LHCN-M2 (cell line): ENCODE measurements at places on chromosomes 1 and 21.
A peak's percentile ranks its signal among the peaks of the same experiment; 100 is the strongest.

- no peak for DNase-seq
Observed at GRCh38 chr1:205350691-205351141, 6.0 kb downstream of the KLHDC8A start.

GRCh38 chr1:11906870-11907269 lies 19.4 kb downstream of the KIAA2013 start:
- no peak for DNase-seq

DNA sequence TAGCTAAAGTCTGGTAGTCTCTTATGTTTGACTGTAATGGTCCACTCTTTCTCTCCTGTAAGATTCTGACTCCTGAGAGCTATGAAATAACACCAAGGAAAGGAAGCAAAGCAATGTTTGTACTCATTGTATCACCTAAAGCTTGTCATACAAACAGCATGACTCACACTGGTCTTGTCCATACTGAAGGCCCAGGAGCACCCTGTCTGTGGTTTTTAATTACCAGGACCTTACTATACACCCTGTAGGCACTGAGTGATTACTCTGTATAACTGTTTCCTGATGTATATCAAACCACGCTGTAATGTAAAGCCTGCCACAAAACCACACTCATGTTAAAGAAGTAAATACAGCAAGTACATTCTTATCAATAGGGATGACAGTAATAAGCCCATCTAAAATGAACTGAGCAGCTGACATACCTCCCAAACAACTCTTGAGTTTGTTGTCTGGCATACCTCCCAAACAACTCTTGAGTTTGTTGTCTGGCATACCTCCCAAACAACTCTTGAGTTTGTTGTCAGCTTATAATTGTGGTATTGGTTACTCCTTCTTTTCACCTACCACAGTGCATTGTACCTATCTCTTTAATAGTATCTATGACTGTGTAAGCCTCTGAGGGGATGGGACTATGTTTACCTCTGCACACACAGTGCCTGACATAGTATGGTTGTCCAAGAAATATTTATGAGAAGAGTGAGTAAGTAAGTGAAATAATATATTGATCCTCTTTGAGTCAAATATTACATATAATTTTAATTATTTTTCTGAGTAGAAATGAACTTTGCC lies 11.6 kb upstream of the TNFSF18 start:
- peak; percentile 69 for DNase-seq

DNA sequence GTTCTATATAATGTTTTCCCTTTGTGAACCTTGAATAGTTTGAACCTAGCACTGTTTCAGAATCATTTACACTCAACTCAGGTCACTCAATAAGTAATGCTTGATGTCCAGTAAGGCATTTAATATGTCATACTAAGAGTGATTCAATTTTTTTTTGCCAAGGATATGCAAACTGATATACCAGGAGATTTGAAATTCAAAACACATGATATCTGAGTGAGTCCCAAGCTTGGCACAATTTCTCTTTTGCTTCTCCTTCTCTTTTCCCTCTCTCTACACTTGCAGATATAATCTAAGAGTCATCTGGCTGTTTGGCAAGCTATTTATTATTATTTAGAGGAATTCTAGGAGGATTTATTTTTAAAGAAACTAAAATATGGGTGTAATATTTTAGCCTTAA lies 61.6 kb upstream of the SPAG17 start:
- DNase-seq: no peak

DNA sequence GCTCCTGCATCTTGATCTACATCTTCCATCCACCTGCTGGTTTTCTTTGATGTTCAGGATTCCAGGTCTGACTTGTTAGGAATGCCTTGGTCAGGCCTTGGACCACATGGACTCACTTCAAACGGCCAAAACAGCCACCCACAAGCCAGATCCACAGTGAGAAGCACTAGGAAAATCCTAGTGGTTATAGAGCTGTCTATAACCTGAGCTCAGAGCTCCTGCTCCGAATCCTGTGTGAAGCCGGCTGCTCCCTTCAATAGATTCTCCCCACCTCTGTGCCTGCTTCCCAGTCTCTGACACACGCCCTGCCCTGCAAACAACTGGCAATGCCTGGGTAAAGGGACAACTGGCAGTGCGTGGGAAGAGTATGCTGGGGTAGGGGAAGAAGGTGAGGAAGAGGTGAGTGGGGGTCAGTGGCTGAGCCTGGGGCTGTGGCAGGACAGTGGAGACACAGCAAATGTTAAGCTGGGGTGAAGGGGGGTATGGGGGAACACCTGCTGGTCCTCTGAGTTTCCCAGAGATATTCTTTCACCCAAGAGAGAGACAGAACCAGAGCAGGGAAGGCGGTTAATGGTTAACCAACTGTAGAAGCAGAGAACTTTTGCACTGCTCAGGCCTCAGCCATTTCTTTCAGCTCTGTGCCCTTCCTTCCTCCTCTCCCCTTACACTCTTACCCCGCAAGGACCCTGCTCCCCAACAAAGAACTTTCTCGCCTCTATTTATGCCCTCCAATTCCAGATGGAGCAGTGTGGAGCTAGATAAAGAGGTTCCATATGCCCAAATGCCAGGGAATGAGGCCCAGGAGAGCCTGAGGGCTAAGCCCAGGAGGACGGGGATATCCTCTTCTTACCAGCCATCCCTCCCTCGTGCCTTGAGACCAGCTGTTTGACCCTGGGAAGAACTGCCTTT lies 4.5 kb downstream of the PLXNA2 start:
- no peak for DNase-seq

GRCh38 chr1:106571109-106571508 lies 485.4 kb upstream of the PRMT6 start:
- no peak for DNase-seq

DNA sequence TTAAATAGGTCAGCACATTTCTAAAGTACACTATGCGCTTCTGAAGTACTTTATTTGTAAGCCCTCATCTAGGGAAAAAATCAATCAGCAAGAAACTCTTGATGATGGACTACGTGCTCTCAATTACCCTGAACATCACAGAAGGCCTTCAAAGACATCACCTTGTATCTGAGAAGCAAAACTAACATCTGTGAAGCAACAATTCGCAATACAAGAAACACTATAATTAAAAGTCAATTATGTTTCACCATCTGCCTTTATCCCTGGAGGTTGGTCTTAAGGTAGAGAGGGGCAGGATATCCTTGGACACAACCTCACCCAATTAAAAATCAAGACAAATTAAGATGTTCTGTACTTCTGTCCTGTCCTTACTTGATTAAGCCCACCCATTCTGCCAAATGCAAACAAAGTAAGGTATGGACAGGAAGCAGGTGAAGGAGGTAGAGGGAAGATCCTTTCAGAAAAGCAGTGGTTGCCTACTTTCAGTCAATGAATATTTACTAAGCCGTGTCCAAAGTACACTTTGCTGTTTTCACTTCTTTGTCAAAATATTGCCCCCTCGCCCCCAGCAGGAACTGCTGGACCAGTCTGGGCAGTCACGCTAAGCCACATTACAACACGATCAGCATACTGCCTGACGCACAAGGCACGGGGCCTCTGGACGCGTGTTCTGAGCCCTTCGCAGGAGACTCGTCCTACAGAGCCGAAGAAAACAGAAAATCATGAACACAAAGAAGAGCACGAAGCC lies 887 bp downstream of the SLC19A2 start:
- DNase-seq: peak; percentile 48

GRCh38 chr1:162704673-162705424 lies 72.6 kb downstream of the DDR2 start:
- no peak for DNase-seq

GRCh38 chr1:40708750-40709099 lies 17.2 kb downstream of the NFYC start:
- DNase-seq: peak; percentile 84

DNA sequence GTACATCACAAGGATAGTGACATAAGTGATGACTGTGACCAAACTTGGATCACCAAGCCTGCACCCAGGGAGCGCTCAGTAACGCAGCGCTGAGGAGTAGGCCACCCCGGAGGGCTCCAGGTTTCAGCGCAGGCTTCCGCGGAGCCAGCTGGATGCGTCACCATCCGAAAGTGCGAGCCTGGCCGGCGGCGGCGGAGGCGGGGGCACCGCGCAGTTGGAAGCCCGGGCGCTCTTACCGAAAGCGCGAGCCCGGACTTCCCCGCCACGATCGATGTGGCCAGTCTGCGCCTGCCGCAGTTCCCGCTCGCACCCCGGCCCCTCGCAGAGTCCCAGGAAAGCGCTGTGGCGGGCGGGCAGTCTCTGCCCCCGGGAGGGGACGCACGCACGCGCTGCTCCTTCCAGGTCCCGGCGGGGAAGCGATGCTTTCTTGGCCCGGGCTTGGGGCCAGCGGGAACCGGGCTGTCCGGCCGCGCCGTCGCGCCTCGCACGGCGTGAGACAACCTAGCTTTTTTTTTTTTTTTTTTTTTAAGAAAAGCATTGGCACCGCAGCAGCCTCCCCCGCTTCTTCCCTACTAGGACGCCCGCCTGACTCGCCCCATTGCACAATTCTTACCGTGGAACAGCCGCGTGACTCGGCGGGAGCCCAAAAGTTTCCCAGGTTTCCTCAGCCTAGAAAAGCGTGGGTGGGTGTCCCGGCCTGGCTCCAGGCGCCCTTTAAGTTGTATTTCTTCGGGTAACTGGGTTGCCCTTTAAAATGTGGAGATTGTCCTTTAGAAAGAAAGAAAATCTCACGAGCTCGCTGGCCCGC lies 36.4 kb upstream of the JAK1 start:
- DNase-seq: peak; percentile 52

DNA sequence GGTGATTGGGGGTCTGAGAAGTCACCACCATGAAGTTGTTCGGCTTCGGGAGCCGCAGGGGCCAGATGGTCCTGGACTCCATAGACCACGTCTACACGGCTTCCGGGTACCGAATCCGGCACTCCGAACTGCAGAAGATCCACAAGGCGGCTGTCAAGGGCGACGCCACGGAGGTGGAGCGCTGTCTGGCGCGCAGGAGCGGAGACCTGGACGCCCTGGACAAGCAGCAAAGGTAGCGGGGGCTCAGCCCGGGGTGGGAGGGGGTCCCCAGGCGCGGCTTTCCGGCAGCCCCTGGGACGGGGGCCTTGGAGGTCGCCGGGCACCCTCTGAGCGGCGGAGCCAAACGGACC lies 146.5 kb downstream of the LIPI start:
- DNase-seq: no peak

DNA sequence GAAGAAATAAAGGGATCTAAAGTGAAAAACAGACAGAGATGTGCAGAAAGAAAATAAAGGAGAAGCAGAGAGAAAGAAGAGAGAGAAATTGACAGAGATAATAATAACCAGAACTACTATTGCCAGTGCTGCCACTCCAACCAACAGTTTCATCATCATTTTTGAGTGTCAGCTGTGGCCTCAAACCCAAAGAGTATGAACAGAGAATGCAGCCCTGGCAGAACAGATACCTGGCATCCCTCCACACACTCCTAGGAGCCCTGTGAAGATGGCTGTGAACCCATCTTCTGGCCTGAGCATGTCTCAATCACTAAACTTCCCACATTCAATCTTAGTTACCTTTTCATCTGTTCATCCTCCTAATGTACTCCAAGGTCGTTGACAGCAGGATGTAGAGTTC lies 385.8 kb upstream of the NFIA start:
- no peak for DNase-seq

DNA sequence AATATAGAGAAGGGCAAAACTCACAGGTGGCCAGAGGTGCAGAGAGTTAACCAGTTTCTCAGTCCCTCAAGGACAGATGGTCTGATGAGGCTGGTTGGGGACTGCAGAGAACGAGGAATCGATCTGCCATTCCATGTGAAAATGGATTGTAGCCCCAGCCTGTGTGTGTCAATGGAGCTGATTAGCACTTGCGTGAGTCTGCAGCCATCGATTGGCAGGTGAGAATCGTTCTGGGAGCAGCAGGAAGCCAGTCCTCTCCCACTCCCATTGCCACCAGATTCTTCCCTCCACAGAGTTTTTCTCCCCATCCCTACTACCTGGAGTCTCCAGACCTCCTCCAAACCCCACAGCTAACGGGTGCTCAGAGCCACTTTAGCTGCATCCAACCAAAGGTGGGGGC lies 18.3 kb upstream of the PSMB2 start:
- DNase-seq: no peak

DNA sequence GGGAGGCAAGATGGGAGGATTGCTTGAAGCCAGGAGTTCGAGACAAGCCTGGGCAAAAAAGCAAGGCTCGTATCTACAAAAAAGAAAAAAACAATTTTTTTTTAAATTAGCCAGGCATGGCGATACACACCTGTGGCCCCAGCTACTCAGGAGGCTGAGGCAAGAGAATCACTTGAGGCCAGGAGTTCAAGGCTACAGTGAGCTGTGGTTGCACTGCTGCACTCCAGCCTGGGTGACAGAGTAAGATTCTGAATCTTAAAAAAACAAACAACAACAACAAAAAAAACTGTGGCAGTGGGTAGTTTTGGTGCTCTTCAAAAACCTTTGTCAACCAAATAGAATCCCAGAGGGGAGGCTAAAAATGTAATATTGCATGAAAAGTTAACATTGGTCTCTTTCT lies 734 bp downstream of the PTPN22 start:
- no peak for DNase-seq

- DNase-seq: no peak
Observed at GRCh38 chr1:223344491-223344890, 19.5 kb downstream of the SUSD4 start.

GRCh38 chr1:51264451-51264850 lies 28.4 kb downstream of the RNF11 start:
- peak; percentile 94 for DNase-seq

DNA sequence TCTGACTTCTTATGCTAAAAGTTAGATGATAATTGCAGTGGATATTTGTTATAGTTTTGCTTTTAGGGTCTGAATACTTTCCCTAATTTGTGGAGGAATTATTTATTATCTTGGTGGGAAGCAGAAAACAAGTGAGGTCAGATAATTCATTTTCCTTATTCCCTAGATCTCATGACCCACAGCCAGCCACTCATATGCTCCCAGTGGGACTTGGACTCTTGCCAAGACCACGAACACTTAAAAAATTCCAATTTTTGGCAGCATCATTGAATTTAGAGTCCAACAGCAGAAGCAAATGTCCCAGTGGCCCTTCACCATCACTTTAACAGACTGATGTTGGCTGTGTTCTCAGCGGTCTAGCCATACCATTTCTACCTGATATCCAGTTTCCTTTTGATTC lies 204.2 kb downstream of the HMCN1 start:
- DNase-seq: no peak

- no peak for DNase-seq
Observed at GRCh38 chr1:12527564-12527963, 90.4 kb downstream of the DHRS3 start.

DNA sequence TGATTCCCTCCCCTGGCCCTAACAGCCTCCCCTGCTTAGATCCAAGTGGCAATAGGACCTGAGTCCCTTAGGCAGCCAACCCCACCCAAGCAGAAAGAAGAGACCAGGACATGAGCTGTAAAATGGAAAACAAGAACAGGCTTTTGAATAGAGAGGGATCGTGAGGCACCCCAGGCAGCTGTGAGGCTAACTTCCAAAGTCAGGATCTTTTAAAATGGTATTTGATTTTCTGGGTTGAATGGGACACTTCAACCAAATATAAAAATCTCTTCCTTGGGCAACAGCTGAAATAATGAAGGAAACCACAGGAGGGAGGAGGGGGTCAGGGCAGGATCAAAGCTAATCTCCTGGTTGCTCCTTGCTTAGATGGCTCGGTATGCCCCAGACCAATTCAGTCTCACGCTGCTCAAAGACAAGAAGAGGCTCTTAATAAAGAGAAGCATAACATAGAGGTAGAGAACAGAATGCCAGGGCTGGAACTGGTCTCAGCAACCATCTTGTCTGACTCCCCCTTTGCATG lies 28.6 kb upstream of the AVPR1B start:
- peak; percentile 83 for DNase-seq
